ENCODE measurements at places on chromosomes 5 and 9.

DNA sequence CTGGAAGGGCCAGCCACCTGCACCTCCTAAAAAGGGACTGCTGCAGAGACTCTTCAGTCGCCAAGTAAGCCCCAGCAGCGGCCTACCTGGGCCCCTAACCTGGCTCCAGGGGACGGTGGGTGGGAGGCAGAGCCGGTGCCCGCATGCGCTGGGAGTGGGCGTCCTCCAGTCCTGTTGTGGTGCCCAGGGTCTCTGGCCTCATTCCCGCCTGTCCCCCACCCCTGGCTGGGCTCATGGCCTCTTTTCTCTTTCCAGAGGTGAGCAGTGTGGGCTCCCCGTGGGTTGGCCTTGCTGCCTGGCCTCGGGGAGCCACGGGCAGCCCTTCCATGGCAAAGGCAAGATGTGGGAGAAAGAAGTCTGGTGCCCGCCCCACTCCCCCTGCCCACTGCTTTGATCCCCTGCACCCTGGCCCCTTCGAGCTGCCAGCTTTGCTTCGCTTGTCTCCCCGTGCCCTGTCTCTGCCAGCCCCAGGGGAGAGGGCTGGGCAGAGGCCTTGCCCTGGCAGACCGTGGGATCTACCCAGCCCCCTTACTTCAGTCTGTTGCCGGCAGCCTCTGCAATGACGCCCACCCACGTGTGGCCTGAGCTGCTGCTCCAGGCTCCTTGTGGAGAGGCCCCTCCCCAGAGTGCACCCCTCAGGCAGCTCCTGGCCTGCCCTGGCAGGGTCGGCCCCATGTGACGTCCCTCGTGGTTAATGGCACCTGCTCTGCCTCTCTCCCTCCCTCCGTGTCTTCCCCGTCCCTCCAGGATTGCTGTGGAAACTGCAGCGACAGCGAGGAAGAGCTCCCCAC is 5.4 kb upstream of the PRR7 start:
- DNase-seq = no peak

DNA sequence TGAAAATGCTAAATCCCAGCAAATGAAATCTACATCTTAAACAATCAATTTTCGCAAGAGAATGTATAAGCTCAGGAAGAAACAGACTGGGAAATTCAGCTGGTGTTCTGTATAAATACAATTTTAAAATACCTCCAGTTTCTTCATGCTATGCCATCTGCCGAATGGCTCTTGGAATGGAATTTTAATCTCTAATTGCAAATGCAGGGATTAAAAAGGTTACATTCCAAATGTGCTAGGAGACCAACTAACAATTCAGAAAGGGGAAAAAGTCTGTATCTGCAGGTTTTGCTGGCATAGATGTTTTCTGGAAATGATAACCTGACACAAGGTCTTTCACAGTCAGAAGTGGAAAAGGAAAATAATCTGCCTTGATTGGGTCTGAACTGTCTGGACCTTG is 379.7 kb downstream of the MAT2B start:
- no peak for DNase-seq

- no peak for DNase-seq
Measured at GRCh38 chr9:36914212-36914577, 119.9 kb downstream of the PAX5 start.

- DNase-seq = no peak
Measured at GRCh38 chr5:78799266-78800017, 150.9 kb upstream of the LHFPL2 start.

DNA sequence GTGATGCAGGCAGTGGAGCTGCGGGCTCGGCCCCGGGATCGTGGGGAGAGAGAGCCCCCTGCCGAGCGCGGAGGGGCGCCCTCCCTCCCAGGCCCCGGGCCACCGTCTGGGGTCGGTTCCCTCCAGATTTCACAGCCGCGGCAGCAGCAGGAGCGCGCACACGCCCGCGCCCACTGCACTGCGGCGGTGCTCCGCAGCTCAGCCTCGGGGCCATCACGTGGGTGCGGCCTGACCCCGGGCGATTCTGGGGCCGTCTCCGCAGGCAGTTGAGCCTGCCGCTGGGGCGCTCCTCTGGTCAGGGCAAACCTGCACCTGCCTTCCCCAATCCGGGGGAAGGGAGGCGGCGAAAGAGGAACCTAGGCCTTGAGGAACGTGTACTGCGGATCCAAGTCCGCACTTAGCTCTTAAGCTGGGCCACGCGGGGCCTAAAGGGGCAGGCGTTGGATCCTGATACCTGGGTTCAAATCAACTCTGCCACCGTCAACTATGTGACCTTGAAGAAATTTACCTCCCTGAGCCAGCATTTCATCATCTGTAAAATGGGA is 9.4 kb upstream of the DELE1 start:
- DNase-seq = no peak

- DNase-seq = no peak
Measured at GRCh38 chr5:147753765-147754164, 28.8 kb downstream of the JAKMIP2 start.

DNA sequence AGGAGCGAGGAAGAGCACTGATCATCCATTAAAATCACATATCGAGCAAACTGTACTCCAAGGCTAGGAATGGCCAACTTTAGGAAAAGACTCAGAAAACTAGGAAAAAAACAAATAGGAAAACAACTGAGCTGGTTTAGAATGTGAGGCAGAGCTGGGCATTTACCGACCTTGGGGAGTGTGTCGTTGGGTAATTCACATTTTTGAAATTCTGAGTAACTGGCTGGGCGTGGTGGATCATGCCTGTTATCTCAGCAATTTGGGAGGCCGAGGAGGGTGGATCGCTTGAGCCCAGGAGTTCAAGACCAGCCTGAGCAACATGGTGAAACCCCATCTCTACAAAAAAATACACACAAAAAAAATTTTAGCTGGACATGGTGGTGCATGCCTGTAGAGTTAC is 70.1 kb downstream of the ZFAND5 start:
- no peak for DNase-seq

DNA sequence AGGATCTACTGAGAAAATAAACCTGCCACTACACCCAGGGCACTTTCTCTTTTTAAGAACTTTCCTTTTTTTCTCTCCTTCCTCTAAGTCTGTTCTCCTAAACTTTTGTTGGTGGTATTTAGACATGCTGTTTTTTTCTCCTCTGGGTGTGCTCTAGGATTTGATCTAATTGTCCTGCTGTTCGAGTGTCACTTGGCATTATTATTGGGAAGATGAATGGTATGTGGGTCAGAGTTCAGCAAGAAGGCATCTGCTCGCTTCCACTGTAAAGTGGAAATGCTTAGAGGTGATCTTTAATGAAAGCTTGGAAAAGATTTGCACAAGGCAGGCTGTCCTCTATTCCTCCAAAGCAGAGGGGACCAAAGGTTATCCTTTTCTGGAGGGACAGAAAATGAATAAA is 1.3 kb upstream of the PLPPR1 start:
- no peak for DNase-seq

DNA sequence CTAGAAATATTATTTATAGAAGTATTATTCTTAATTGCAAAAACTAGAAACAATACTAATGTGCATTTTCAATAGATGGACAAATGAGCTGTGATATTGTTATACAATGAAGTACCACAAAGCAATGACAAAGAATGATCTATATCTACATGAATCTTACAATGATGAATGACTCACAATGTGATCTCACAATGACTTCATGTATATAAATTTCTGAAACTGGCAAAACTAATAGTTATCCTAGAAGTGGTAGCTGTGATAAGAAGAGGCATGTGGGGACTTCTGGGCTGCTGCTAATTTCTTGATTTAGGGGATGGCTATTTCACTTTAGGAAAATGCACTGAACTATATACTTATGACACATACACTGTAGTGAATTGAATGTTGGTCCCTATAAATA is 396.0 kb upstream of the ZNF608 start:
- no peak for DNase-seq

GRCh38 chr9:137354845-137355760 is 53.0 kb upstream of the NRARP start:
- DNase-seq = no peak

DNA sequence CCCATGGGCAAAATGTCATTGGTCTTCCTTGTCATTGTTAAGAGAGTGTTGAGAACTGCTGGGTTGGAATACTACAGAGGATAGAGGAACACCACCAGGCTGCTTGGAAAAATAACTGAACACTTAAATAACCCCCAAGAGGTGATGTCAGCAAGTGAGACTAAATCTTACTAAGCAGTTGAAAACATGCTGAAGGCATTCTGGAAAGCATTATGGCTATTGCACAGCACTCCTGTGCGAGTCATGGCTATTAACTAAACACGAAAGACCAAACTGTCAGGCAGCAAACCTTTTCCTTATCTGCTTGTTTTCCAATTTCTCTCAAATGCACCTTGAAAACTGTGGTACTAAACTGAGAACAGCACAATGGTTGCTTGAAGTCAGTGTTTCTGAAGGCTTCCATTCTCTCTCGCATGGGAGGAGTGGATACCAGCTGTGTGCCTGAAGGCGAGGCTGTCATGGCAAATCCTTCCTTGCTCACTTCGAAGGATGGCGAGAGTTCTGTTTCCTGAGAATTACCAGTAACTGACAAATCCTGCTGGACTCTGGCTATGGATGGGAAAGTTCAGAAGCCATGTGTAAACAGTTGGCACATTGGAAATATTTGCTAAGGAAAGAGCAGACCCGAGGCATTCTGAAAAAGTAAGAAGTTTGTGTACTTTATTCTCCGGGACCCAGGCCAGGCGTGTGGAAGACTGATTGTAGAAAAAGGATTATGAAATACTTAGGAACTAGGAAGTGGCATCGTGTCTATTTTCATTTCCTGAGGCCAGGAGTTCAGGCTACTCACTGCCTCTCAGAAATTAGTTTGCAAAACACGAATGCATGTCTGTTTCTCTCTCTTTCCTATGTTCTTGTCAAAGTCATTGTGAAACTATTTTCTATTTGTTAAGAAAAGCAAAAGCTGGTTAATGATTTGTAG is 182.1 kb downstream of the DMRT2 start:
- DNase-seq = no peak

DNA sequence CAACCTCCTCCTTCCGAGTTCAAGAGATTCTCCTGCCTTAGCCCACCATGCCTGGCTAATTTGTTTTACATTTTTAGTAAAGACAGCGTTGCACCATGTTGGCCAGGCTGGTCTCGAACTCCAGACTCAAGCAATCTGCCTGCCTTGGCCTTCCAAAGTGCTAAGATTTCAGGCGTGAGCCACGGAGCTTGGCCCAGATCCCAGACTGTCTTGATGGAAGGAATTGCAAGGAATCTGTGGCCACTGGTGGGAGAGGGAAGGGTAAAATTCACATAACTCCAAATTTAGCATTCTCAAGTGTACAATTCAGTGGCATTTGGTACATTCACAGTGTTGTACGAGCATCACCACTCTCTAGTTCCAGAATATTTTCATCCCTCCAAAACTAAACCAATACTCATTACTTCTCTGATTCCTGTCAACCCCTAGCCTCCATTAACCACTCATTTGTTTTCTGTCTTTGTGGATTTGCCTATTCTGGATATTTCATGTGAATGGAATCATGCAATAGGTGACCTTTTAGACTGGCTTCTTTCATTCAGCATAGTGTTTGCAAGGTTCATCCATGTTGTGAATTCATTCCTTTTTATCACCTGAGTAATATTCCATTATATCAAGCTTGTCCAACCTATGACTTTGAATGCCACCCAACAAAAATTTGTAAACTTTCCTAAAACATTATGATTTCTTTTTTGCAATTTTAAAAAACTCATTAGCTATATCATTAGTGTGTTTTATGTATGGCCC is 8.9 kb upstream of the MYO10 start:
- DNase-seq = no peak

DNA sequence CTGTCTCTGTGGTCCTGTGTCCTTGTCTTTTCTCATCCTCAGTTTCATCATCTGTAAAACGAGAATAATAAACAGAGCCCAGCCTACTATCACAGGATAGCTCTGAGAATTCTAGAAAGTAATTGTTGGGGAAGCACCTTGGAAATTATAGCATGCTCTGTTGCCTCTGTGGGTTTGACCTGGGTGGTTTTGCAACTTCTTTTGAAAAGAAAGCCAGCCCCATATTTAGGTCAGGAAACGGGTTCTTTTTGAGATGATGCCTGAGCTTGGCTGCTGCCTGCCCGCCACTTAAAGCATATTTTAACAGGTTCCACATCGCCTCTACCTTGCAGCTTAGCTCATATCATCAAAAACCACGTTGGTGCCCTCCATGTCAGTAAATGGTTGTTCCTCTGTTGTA is 111.1 kb downstream of the TLR4 start:
- no peak for DNase-seq

GRCh38 chr5:2201011-2201410 is 318.3 kb upstream of the IRX4 start:
- no peak for DNase-seq

GRCh38 chr5:154611341-154611767 is 133.3 kb upstream of the HAND1 start:
- no peak for DNase-seq

DNA sequence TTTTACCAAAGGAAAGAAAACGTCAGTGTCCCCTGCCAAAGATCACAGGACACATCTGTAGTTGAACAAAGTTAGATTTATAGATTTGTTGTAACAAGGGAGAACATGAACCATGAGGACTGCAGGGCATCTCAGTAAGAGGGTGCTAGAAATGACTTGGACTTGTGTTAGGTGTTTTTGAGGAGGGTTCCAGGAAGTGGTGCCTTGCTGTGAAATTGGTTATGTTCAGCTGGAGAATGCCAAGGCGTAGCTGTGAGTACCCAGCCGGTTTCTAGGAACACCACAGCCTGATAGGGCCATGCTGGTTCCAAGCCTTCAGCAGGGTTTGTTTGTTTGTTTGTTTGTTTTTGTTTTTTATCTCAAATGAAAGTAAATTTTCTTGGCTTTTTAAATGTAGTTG is 5.3 kb downstream of the SPEF2 start:
- DNase-seq = no peak

All from stimulated activated CD4-positive, alpha-beta T cell treated with anti-CD3 and anti-CD28 coated beads, TNF-alpha, amount 100 ng/mL, for 1 hour (primary cell).